Fibroblast of lung (primary cell): ENCODE measurements at places on chromosomes 1 and 21. TPM values are rescaled to one million over a fixed set of nuclear protein-coding genes. Genes with fewer than 3 reads are reported as not detected.

GRCh38 chr1:116325922-116326321, 47.1 kb upstream of the ATP1A1 start:
- no peak for DNase-seq
- H3K27me3 ChIP-seq = no peaks in the 10 kb centered on the region
- no peak overlapping the region for H3K27ac ChIP-seq
- H3K36me3 ChIP-seq = no peaks in the 10 kb centered on the region
- H3K4me3 ChIP-seq = no peak overlapping the region
- H3K4me1 ChIP-seq = no peaks in the 10 kb centered on the region

- H3K4me3 ChIP-seq = peak overlapping the region; percentile 48
- peaks cover 2% of the 10 kb centered on the region for H3K36me3 ChIP-seq
- peaks cover 2% of the 10 kb centered on the region for H3K4me1 ChIP-seq
Measured at GRCh38 chr1:87336623-87337067, 8.0 kb downstream of the LMO4 start.

- H3K27me3 ChIP-seq = no peaks in the 10 kb centered on the region
- no peak overlapping the region for H3K27ac ChIP-seq
- H3K4me3 ChIP-seq = no peak overlapping the region
- no peaks in the 10 kb centered on the region for H3K36me3 ChIP-seq
Measured at GRCh38 chr1:218426343-218426657, 81.2 kb downstream of the TGFB2 start.

ATF3 gene
- total RNA-seq = 14.1 and 35.7 TPM in 2 replicates

DNA sequence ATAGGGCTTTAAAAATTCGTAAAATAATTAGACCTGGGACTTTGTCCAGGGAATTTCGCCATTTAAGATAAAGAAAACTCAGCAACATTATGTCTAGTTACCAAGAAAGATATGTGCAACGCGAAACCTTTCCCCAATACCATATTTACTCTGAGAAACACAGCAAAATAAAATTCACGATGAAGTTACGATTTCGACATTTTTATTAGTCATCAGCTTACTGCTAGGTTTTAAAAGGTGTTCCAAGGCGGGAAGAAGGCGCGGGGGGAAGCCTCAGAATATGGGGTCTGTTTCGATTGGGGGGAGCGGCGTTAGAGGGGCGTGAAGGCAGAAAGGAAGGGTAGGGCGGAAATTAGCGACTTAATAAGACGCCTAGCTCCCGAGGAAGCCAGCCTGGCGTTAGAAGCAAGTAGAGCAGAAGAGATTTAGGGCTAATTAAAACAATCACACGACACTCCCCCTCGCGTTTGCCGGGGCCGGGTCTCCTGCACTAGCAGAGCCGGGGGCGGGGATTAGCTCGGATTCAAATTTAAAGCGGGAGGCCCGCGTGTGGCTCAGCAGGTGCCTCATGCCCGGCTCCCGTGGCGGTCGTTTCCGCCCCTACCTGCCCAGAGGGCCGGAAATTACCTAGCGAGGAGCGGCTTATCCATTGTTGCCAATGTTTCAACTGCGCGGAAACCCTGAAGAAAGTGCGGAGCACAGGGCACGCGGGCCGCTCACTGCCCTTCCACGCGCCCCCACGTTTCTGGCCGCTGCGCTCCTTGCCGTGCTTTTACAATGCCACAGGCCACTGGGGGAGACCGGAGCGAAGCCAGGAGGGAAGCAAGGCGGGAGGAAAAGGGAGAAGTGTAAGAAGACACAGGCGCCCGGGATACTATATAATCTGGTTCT, 795 bp upstream of the POU2F1 start:
- no peaks in the 10 kb centered on the region for H3K36me3 ChIP-seq
- peak; percentile 63 for DNase-seq
- H3K27ac ChIP-seq = peak overlapping the region; percentile 64
- no peaks in the 10 kb centered on the region for H3K27me3 ChIP-seq

DNA sequence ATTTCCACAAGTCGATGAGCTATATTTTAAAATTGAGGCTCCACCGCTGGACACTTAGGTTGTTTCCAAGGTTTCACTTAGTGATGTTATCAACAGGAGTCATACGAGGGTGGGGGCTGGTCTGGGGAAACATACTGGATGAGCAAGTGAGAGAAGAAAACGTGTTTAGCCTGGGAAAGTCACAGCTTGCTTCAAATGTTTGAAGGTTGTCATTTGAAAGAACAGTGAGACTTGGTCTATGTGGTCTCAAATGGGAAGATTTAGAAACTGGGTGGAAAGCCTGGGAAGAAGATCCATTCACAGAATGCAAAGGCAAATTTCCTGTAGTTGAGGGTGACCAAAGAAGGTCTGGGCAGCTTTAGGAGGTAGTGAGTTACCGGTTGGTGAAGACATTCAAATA, 9.9 kb upstream of the DYRK1A start:
- no peaks in the 10 kb centered on the region for H3K4me1 ChIP-seq
- H3K36me3 ChIP-seq = no peaks in the 10 kb centered on the region
- no peak overlapping the region for H3K27ac ChIP-seq
- no peak overlapping the region for H3K4me3 ChIP-seq

PTPRC gene
- under 0.01 TPM in 2 replicates for total RNA-seq

AQP10 gene
- total RNA-seq = not detected in 2 replicates

GRCh38 chr1:156767879-156768604, 707 bp downstream of the PRCC start:
- H3K27ac ChIP-seq = peak overlapping the region; percentile 93
- H3K4me1 ChIP-seq = no peaks in the 10 kb centered on the region
- H3K36me3 ChIP-seq = peaks cover 3% of the 10 kb centered on the region
- H3K27me3 ChIP-seq = no peaks in the 10 kb centered on the region
- peak overlapping the region; percentile 97 for H3K4me3 ChIP-seq

DNA sequence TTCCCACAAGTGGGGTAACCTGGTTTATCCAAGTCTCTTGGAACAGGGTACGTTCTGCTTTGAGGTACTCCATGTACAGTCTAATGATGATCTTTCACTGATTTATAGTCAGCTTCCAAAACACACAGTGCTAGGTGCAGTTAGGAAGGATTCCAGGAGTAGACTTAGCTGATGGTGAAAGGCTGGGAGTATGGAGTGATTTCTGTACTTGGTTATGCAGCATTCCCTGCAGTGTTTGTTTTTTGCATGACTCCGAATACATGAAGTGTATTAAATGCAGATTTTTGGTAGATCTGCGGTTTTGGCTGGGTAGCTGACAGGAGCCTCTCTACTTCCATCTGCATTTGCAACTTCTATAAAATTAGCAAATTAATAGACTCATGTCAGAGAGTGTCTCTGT, 3.7 kb downstream of the HMGN2 start:
- H3K36me3 ChIP-seq = peaks cover 7% of the 10 kb centered on the region
- no peak overlapping the region for H3K27ac ChIP-seq
- peaks cover 3% of the 10 kb centered on the region for H3K4me1 ChIP-seq
- no peaks in the 10 kb centered on the region for H3K27me3 ChIP-seq

DNA sequence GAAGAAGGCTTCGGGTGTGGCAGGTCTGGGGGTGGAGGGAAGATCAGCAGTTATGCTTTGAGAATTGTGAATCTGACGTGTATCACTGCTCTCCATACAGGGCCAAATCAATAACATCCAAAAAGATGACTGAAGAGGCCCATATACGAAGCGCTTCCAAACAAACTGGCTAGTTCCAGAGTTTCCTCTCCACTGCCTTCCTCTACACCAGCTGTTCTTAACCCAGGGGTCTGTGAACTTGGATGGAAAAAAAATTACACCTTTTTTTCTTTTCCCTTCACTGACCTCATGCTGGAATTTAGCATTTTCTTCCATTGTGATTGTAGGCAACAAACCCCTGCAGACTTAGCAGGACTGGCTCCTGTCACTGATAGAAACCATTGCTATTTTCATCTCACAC, 77.1 kb upstream of the NBL1 start:
- no peaks in the 10 kb centered on the region for H3K27me3 ChIP-seq
- DNase-seq = no peak
- no peaks in the 10 kb centered on the region for H3K36me3 ChIP-seq
- no peak overlapping the region for H3K27ac ChIP-seq

GRCh38 chr1:231683439-231684165, 57.0 kb downstream of the DISC1 start:
- DNase-seq = peak; percentile 13
- H3K4me3 ChIP-seq = no peak overlapping the region
- H3K27me3 ChIP-seq = no peaks in the 10 kb centered on the region
- H3K27ac ChIP-seq = no peak overlapping the region
- no peaks in the 10 kb centered on the region for H3K36me3 ChIP-seq

DNA sequence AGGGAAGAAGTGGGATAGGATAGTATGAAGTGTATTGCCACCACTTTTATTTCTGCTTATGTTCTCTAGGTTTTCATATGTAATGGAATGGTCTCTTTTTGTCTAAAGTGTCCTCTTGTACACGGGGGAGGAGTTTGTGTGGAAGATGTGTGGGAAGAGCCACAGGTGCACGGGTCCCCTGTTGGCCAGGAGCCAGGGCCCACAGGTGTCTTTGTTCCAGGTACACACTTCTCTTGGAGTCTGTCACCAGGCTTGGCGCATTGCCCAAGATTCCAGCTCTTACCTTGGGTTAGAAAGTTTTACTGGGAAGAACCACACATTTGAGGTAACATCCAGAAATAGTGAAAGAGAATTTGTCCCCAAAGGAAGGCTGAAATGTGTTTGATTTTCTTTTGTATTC, 10.5 kb downstream of the TENT5C start:
- H3K36me3 ChIP-seq = no peaks in the 10 kb centered on the region
- H3K4me3 ChIP-seq = no peak overlapping the region
- peaks cover 11% of the 10 kb centered on the region for H3K4me1 ChIP-seq
- no peaks in the 10 kb centered on the region for H3K27me3 ChIP-seq

DNA sequence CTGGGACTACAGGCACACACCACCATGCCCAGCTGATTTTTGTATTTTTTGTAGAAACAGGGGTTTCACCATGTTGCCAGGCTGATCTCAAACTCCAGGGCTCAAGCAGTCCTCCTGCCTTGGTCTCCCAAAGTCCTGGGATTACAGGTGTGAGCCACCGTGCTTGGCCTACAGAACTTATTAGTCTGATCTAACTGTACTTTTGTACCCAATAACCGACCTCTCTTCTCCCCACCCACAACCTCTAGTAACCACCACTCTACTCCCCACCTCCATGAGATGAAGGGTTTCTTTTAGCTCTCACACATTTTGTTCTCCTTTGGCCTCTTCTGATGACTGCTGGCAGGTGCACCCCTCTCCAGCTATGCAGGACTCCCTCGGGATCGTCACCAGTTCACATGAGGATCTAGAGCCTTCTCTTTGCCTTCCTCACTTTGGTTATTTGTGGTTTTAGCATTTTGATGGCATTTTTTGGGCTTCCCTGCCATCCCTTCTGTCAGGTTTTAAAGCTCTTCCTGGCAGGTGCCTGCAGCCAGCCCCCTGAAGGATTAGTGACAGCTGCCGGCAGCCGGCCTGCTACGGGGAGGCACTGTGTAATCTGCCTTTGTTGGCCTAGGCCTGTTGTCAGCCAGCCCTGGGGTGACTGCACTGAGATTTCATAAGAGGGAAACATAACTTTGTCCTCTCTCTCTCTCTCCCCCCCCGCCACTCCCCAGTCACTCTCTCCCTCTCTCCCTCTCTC, 99.8 kb upstream of the ATP1A1 start:
- no peaks in the 10 kb centered on the region for H3K36me3 ChIP-seq
- no peaks in the 10 kb centered on the region for H3K4me1 ChIP-seq
- no peak for DNase-seq
- no peaks in the 10 kb centered on the region for H3K27me3 ChIP-seq
- H3K27ac ChIP-seq = no peak overlapping the region
- no peak overlapping the region for H3K4me3 ChIP-seq

- H3K36me3 ChIP-seq = no peaks in the 10 kb centered on the region
- peaks cover 8% of the 10 kb centered on the region for H3K4me1 ChIP-seq
- DNase-seq = no peak
- no peaks in the 10 kb centered on the region for H3K27me3 ChIP-seq
- no peak overlapping the region for H3K27ac ChIP-seq
Measured at GRCh38 chr1:109188781-109189180, 24.9 kb upstream of the SARS1 start.

EFNA1 gene
- 0.26 TPM in 1 of 2 replicates, not detected in the other for total RNA-seq

GRCh38 chr1:99251308-99251707, 13.0 kb upstream of the PLPPR4 start:
- H3K27me3 ChIP-seq = no peaks in the 10 kb centered on the region
- DNase-seq = no peak
- no peak overlapping the region for H3K4me3 ChIP-seq
- H3K27ac ChIP-seq = no peak overlapping the region

GRCh38 chr1:39167632-39168209, 36.8 kb upstream of the MACF1 start:
- H3K36me3 ChIP-seq = no peaks in the 10 kb centered on the region
- peaks cover 18% of the 10 kb centered on the region for H3K4me1 ChIP-seq
- no peaks in the 10 kb centered on the region for H3K27me3 ChIP-seq
- peak; percentile 54 for DNase-seq
- no peak overlapping the region for H3K27ac ChIP-seq

- no peaks in the 10 kb centered on the region for H3K4me1 ChIP-seq
- no peak overlapping the region for H3K4me3 ChIP-seq
- no peak for DNase-seq
- H3K36me3 ChIP-seq = no peaks in the 10 kb centered on the region
- no peaks in the 10 kb centered on the region for H3K27me3 ChIP-seq
- H3K27ac ChIP-seq = no peak overlapping the region
Measured at GRCh38 chr1:245310571-245311531, 156.1 kb downstream of the KIF26B start.

S100A7A gene
- not detected in 2 replicates for total RNA-seq

LRRC71 gene
- not detected in 2 replicates for total RNA-seq

CELA2B gene
- not detected in 2 replicates for total RNA-seq

DNA sequence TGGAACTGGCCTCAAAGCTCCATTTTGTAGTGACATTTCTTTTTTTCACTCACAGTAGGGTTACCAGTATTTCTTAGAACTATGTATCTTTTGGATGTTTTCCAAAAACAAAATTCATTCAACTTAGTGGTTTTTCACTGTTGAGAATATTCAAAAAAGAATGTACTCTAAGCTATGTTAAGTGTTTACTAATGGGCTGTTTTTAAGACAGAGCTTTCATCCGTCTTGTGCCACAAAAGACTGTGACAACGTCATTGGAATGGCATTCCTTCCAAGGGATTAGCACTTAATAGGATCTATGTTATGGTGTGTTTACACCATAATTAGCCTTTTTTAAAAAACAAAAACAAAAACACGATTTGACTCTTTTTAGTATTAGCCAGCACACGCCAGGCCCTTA, 66.8 kb downstream of the TTC3 start:
- H3K4me3 ChIP-seq = no peak overlapping the region
- no peaks in the 10 kb centered on the region for H3K27me3 ChIP-seq
- peak overlapping the region; percentile 16 for H3K27ac ChIP-seq
- peak; percentile 77 for DNase-seq
- peaks cover 6% of the 10 kb centered on the region for H3K4me1 ChIP-seq
- peaks cover 5% of the 10 kb centered on the region for H3K36me3 ChIP-seq

DNA sequence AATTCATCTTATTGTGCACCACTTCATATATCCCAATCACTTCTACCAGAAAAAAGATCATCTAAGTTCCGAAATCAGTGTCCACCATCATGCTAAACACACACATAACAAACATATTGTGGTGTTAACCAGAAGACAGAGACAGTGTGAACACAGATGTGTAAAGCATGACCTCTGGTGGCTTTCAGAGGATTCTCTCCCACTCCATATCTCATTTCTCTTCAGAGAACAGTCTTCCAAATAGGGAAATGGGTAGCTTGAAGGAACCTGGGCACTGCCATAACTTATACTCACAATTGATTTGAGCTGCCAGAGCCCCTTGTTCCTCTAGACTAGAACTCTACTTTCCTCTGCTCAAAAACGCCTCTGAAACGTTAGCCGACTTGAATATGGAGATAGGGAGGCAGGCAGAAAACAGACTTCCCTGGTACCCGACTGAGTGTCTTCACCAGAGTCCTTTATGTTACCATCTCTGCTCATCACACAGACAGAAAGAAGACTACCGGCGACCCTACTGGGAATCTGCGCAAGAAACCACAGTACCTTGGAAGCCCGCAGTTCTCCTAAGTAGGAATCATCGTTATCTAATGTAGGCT, 1.8 kb upstream of the ELAPOR1 start:
- H3K27me3 ChIP-seq = peaks cover 27% of the 10 kb centered on the region
- H3K36me3 ChIP-seq = no peaks in the 10 kb centered on the region
- H3K27ac ChIP-seq = no peak overlapping the region
- DNase-seq = peak; percentile 20
- peaks cover 2% of the 10 kb centered on the region for H3K4me1 ChIP-seq
- H3K4me3 ChIP-seq = peak overlapping the region; percentile 15

THEMIS2 gene
- total RNA-seq = 12.3 and 43.6 TPM in 2 replicates
